Stimulated activated CD4-positive, alpha-beta T cell treated with anti-CD3 and anti-CD28 coated beads, Interleukin-12 subunit alpha, Interleukin-12 subunit beta, amount 100 ng/mL, for 48 hours (primary cell): ENCODE measurements at places on chromosomes 16 and 17.

DNA sequence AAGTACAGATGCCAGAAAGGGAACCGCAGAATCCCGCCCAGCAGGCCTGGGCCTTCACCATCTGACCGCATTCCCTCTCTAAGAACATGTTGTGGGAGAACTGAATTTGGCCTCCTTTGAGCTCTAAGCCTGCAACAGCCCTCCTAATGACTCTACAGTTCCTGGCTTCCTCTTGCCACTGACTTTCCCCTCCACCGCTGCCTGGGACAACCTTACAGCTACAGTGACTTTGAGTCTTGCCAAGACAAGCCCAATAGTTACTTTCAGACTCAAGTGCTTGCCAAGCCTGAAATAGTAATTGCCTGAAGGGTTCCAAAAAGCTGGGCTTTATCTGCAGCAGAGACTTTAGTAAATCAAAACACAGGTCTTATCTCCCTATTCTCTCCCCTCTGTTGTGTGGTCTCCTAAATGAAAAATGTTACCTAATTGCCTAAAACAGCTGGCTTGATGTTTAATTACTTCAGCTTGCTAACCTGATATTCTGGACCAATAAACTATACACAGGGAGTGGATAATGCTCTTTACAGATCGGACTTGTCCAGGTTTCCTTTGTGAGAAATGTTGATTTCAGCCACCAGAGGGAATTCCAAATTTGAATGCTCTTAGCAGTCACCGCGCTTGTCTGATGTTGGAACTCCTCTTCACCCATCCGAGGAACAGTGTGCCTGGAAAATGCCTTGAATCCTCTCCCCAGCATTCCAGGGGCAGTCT lies 85.1 kb upstream of the TBX2 start:
- DNase-seq = no peak

DNA sequence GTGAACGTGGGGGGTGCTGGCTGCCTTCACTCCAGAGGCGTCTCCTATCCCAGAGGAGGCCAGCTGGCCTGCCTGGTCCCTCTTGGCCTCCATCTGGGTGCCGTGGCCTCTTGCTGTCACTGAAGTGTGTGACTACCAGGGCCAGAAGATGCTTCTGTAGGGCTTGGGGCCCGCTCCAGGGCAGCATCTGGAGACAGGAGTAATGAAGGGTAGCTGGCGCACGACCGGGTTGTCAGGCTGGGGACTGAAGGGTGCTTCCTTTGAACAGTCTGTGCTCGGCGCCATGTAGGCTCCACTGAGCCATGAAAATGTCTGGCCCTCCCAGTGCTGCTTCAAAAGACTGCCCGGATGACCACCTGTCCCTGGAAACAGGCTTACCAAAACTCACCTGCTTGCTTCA lies 31.3 kb downstream of the ASIC2 start:
- no peak for DNase-seq

DNA sequence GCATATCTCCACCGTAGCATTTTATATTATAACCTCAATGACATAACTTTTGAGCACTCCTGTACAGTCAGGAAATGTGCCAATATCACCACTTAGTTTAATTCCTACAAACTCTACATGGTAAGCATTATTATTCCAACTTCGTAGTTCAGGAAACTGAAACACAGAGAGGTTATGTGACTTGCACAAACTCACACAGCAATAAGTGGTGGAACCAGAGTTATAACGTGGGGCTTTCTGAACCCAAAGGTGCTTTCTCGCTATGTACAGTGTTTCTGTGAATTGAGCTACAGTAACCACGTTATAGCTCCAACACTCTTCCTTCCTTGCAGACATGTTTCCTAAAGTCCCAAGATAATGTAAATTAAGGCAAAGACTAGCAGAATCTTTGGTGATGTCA lies 330.2 kb downstream of the GRIN2A start:
- no peak for DNase-seq

GRCh38 chr17:65311261-65311660 lies 174.1 kb downstream of the RGS9 start:
- no peak for DNase-seq

DNA sequence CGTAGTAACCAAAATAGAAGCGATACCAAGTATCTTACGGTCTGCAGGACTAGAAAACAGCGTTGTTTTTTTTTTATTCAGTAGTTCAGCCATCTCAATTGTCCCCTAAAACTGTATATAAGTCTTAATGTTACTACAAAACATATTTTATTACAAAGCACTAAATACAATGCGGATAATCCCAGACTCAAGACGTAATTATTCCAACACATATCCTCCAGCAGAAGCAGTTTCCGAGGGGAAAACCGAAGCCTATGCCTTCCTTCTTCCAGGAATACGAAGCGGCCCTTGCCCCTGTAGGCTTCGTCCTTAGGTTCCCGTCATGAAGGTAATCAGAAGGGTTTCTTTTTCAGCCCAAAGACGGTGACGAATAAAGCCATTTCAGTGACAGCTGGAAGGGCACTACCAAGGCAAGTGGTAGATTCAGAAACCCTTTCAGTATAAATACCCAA lies 2.3 kb downstream of the TMEM107 start:
- DNase-seq = no peak

GRCh38 chr17:21674242-21674731 lies 18.0 kb upstream of the KCNJ18 start:
- no peak for DNase-seq

- DNase-seq = peak; percentile 56
These were observed 7.1 kb upstream of the ORAI3 start for GRCh38 chr16:30941600-30942425.

DNA sequence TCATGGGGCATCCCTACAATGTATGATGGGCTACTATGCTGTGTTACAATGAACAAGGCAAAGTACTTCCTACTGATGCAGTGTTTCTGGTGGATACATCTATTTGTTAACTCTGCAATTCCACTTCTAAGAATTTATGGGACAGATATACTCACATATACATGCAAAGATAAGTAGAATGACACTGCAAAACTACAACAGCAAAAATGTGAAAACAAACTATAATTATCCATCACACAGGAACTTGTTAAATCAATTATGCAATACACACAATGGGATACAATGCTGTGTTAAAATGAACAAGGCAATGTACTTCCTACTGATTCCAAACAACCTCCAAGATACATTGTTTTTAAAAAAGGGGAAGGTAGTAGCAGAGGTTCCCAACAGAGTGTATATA lies 3.2 kb downstream of the DDX52 start:
- DNase-seq = no peak

DNA sequence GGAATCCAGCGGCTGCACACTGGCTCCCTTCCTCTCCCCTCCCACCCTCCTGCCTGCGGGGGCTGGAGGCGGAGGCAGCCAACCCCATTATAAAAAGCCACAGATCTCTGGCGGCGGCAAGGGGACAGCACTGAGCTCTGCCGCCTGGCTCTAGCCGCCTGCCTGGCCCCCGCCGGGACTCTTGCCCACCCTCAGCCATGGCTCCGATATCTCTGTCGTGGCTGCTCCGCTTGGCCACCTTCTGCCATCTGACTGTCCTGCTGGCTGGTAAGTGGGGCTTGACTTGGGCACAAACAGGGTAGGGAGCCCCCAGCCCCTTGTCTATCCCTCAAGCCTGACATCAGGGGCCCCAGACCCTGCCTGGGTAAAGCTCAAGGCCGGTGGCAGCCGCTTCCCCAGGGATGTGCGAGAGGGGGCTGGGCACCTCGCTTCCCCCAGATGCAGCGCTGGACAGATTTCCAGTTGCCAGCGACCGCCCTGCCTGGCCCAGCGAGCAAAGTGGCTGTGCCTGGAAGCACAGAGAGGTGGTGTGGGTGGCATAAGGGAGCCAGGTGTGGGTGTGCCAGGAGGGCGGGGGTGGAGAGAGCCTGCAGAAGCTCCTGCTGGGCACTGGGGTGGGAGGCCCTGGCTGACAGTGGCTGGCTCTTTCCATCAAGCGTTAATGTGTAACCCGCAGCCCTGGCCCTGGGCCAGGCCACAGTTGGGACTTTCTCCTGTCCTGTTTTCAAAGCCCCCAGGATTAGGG lies at the start of gene CX3CL1:
Gene CX3CL1, plus strand, starts transcription at position 119 of the 745 bp plus-strand sequence. Its CDS starts 79 bp downstream, at position 198.
- no peak for DNase-seq

GRCh38 chr17:49468811-49469385 lies 26.2 kb upstream of the NGFR start:
- no peak for DNase-seq

GRCh38 chr16:48409839-48410632 lies 24.8 kb upstream of the SIAH1 start:
- DNase-seq = no peak

GRCh38 chr16:15961571-15962090 lies 12.2 kb downstream of the ABCC1 start:
- DNase-seq = no peak

DNA sequence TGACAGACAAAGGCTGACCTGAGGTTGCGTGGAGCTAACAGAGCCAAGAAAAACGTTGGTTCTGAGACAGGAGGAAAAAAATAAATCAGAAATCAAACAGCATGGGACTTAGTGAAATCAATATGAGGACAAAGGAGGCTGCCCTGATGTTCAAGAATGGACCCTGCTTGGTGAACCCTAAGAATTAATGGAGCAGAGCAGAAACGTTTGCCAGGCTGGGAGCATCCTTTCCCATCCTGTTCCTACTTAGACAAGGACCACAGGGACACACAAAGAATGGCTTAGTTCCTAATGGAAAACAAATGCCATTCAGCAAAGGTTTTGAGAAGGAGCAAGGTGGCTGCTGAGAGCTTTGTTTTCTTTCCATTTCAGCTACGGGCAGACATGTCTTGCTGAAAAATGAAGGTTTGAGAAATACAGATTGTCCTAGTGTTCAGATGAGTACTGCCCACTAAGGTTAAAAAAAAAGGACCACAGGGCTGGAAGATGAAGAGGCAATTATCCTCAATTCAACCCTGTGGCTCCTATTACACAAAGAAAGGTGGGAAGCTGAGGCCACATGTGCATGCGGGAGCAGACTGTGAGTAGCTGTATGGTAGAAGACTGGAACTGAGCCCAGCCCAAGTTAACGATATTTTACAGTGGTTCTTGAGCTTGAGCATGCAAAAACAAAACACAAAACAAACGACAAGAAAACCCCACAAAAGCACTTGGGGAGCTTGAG lies 230.1 kb downstream of the SLC39A11 start:
- DNase-seq = no peak

DNA sequence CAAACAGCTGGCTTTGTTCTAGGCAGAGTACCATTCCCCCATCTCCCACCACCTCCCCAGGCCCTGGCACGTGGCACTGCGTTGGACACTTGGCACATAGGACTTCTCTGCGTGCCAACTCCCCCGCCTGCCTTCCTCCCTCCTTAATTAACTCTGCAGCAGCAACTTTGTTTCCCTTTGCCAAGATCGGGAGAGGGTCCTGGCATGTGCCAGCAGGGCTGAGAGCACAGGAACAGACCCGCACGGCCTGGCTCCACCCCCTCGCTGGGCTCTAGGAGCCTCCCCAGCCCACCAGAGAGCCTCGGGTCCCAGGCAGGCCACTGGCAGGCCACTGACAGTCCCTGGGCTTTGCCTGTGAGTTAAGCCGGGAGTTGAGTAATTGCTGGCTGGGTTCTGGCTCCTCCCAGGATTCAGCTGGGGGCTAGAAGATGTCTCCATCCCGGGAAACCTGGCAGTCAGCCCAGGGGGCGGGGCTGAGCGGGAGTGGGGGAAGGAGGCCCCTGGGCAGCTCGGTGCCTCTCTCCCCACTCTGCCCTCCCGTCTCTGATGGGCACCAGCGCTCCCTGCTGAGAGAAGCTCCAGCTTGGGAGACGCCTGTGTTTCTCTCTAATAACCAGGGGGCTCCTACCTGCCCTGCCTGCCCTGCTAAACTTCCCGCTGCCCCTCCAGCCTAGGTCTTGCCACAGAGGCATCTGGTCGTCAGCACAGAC lies 224.0 kb upstream of the TNRC6C start:
- DNase-seq = no peak

- DNase-seq = no peak
These were observed 36.7 kb upstream of the PIK3R6 start for GRCh38 chr17:8904201-8904600.

GRCh38 chr16:2003231-2003826 lies 6.3 kb downstream of the ZNF598 start:
- DNase-seq = no peak

DNA sequence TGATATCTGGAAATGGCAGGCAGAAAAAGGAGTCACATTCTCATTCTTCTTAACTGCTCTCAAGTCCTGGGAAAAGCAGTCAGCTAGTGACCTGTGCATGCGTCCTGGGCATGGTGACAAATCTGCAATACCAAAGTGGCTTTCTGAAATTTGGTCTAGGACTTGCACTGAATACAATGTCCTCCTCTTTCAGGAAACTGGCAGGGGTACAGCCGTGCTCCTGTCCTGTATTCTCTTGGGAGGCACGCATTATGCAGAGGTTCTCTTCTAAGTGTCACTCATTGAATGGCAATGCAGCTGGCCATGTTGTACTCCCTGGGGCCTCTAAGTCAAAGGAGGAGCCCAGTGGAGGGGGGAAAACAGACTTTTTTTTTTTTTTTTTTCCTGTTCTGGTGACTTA lies 10.6 kb downstream of the PHF12 start:
- no peak for DNase-seq

GRCh38 chr16:69889295-69889964 lies 61.7 kb upstream of the CLEC18A start:
- peak; percentile 1 for DNase-seq

- no peak for DNase-seq
These were observed 12.6 kb downstream of the OSBPL7 start for GRCh38 chr17:47808830-47809480.

DNA sequence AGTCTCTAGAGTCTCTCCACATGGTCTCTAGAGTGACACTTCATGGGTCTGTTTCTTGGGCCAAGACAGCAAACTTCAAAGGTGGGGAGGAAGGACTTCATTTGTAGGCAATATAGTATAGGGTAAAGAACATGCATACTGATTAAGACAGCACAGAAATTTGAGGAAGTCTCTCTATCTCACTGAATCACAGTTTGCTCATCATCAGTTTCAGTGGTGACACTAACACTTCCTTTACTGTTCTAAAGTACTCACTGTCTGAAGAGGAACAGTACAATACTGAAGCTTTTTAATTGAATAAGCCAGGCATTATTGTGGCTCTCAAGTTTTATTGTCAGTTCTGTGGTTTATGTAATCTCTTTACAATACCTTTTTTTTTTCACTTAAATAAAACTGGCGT lies 656.4 kb upstream of the CDH8 start:
- DNase-seq = no peak

- DNase-seq = no peak
These were observed 1.2 kb downstream of the RTN4RL1 start for GRCh38 chr17:2023692-2024571.

DNA sequence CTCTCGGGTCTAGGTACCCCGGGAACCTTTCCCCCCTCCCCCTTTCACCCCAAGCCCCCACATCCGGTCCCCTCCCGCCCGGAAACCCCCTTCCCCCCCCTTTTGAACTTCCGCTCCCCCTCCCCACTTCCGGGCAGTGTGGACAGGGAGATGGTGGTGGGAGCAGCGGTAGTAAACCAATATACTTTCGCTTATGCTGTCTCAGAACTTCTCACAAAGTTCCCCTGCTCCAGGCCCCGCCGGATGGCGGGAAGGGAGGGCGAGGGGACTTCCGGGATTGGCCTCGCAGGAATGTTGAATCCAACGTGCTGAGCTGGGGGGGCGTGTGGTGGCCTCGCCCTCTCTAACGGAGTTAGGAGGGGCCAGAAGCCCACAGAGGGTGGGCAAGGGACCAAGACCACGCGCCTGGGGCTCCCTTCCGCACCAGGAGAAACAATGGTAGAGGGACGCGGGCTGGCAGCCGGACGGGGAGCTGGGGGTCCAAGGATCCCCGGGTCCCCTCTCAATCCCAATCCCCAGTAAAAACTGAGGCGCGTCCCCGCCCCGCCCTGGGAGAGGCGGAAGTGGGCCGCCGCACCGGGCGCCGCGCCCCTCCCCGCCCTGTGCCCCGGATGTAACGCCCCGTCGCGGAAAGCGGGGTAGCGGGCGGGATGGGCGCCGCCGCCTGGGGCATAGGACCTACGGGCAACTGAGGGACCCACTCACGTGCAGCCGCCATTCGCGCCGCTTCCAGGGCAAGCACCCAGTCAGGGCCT lies 742 bp downstream of the PFN1 start:
- no peak for DNase-seq

- no peak for DNase-seq
These were observed 16.3 kb upstream of the NKD1 start for GRCh38 chr16:50531901-50532300.
